Activated CD4-positive, alpha-beta T cell treated with anti-CD3 and anti-CD28 coated beads, Interleukin-2, Interleukin-4, amounts not matched to agents 100 ng/mL and 50 ng/mL, durations not matched to agents 16 hours and 8 hours (primary cell): ENCODE measurements at places on chromosomes 4 and X.

GRCh38 chr4:33052241-33052640 lies 2332.1 kb downstream of the PCDH7 start:
- no peak for DNase-seq

DNA sequence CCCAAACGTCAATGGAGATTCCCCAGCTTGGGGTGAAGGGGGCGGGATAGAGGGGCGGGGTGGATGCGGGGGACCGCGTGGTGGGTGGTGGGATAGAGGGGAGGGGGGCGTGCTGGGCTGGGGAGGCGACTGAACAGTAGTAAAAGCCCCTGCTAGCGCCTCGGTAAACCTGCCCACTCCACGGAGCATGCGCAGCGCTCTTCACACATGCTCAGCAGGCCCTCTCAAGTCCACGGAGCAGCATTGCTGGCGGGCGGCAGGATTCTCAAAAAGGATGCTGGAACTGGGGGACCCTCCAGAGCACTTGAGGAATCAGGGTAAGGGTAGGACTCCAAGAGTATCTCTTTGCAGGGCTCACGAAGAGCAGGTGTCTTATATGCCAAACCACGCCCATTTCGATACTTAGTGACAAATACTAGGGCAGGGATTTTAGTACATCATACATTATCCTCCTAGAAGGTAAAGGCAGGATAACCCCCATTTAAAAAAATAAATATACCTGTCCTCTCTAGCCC lies 378 bp upstream of the RPS6KA6 start:
- DNase-seq = no peak

GRCh38 chr4:76354517-76355473 lies 48.3 kb downstream of the STBD1 start:
- DNase-seq = peak; percentile 31

GRCh38 chr4:6233929-6234328 lies 33.6 kb upstream of the JAKMIP1 start:
- DNase-seq = no peak

DNA sequence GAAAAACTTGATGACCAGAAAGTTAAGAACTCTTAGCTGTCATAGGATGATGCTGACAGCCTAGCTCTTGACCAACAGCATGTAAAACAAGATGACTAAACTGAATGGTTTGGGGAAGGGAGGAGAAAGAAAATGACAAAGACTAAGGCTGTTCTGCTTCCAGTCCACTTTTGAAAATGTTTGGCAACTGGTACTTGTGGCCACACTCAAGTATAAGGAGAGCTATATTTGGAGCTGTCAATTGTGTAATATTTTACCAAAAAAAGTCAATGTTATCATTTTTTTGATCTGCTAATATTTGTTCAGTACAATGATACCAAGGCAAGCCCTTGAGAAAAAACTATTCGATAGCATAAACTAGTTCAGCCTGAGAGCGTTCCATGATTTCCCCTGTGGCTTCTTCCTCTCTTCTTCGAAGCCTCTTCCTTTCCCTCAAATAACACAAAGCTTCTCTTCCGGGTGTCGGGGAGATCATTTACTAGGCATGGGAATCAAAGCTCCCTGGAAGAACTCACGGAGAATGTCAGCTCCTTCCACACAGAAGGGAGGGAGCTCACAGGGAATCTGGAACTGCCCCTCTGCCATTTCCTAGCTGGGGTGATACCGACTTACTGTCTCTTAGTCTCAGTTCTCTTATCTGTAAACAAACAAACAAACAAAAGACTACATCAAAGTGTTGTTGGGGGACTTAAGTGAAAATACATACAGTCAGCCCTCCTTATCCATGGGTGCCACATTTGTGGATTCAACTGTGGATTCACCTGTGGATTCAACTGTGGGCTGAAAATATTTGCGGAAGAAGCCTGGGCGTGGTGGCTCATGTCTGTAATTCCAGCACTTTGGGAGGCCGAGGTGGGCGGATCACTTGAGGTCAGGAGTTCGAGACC lies 82.6 kb downstream of the SCD5 start:
- no peak for DNase-seq

DNA sequence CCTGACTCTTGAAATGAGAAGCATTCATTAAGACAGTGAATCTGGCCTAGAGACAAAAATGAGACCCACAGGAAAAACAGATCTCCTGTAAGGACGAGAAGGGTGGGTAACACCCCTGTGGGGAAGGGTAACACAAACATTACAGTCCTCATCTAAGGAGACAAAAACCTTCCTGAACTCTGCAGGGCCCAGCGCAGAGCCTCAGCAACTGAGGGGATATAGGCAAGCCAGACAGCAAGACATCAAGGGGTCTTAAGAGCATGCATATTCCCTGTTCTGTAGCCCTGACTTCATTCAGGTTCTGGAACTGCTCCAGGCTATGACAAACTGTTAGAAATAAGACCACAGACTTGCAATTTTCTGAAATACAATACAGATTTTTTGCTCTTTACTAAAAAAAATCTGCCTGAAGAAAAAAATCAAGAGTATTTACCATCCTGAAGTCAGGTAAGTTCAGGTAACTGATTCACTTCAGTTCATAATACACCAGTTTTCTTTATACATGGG lies 15.5 kb downstream of the COX18 start:
- DNase-seq = no peak

- DNase-seq = no peak
These were observed 29.3 kb downstream of the AFAP1 start for GRCh38 chr4:7910263-7910896.

DNA sequence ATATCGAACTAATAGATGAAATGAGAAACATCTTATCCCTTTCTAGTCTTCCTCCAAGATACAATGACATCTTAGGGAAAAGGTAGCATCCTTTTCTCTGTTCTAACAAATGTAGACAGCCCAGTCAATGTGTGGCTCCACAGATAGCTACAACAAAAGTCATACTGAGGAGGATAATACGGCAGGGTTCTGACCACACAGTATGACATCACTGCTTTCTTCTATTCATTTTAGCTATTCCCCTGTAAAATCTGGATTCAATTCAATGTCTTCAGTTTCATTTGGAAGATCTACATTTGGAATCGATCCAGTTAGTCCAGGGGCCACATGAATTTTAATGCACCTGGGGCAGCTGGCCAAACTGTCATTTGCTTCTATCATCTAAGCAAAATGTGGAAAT lies 51.4 kb downstream of the ENOX2 start:
- DNase-seq = no peak

DNA sequence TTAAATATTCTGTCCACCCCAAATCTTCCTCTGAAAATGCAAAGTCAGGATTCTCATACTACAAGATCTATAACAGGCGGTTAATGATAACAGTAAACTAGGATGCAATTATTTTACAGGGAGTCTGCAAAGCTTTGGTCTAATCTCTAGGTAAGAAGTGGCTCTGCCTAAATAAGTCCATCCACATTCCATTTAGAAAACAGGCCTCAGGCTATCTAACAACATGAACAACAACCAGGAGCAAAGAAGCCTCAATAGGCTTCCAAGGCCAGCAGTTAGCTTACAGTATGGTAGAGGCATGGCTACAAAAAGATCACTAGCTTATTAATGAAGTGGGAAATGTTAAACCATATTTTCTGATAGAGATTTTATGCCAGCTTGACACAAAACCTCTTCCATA lies 6.4 kb downstream of the MAB21L2 start:
- no peak for DNase-seq

GRCh38 chr4:75087865-75088264 lies 154.9 kb downstream of the PARM1 start:
- no peak for DNase-seq
